Mesendoderm (in vitro differentiated cells): ENCODE measurements at places on chromosomes 1 and 21.

GRCh38 chr1:17742583-17742982 lies 12.6 kb upstream of the ACTL8 start:
- no peaks in the 10 kb centered on the region for H3K4me1 ChIP-seq
- no peaks in the 10 kb centered on the region for H3K36me3 ChIP-seq
- DNase-seq = no peak
- no peak overlapping the region for H3K4me3 ChIP-seq

GRCh38 chr1:22043198-22043769 lies 9.2 kb upstream of the CDC42 start:
- H3K27me3 ChIP-seq = no peaks in the 10 kb centered on the region
- H3K4me1 ChIP-seq = no peaks in the 10 kb centered on the region
- H3K27ac ChIP-seq = no peak overlapping the region
- no peak overlapping the region for H3K4me3 ChIP-seq
- no peak for DNase-seq

- no peaks in the 10 kb centered on the region for H3K4me1 ChIP-seq
- peaks cover 6% of the 10 kb centered on the region for H3K36me3 ChIP-seq
- DNase-seq = peak; percentile 57
- H3K27me3 ChIP-seq = no peaks in the 10 kb centered on the region
- no peak overlapping the region for H3K27ac ChIP-seq
These were observed 7.1 kb upstream of the CLDN19 start for GRCh38 chr1:42747125-42747524.

DNA sequence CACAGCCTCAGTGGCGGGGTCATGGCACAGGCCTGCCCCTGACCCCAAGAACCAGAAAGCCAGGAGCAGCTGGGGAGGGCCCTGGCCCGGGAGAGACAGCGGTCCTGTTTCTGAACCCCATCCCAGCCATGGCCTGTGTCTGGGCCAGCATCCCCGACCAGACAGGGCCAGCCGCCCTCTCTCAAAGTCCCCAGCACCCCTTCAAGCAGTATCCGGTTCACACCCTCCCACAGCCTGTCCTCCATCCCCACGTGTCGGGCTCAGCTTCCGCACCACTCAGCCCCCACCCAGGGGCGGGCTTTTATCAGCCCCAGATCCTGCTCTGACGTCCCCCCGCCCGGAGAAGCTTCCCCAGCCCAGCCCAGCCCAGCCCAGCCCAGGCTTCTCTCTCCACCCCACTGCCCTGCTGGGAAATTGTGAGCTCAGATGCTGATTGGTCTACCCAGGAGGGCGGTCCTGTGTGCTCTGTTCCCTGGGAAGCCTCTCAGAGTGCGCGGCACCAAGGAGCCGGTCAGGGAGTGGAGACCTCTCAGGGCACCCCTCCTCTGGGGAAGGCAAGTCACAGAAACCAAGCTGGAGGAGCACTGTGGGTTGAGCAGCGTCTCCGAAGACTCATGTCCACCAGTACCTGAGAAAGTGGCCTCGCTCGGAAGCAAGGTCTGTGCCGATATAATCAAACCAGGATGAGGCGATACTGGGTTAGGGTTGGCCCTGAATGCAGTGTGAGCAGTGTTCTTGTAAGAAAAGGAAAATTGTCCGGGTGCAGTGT lies 4.7 kb upstream of the FAAP20 start:
- peaks cover 1% of the 10 kb centered on the region for H3K4me1 ChIP-seq
- H3K4me3 ChIP-seq = peak overlapping the region; percentile 37
- H3K36me3 ChIP-seq = no peaks in the 10 kb centered on the region
- H3K27me3 ChIP-seq = no peaks in the 10 kb centered on the region
- H3K27ac ChIP-seq = no peak overlapping the region
- peak; percentile 93 for DNase-seq

DNA sequence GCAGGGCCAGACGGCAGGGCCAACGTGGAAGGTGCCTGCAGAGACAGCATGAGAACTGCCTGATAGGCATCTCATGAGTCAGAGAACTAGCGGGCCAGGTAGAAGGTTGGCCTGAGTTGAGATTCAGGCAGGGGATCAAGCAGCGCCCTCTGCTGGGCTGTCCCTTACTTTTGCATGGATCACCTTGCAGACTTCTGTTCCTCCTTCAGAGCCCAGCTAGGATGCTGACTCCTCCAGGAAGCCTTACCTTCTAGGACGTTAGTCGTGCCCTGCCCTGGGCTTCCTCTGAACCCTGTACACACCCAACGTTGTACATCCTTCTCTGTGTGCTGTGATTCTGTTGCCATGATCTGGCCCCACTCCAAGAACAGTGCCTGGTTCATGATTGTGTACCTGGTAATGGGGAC lies 231.3 kb upstream of the VAMP3 start:
- no peak overlapping the region for H3K27ac ChIP-seq
- H3K4me1 ChIP-seq = peaks cover 8% of the 10 kb centered on the region
- peak; percentile 95 for DNase-seq
- no peaks in the 10 kb centered on the region for H3K36me3 ChIP-seq

- no peak overlapping the region for H3K4me3 ChIP-seq
- H3K27ac ChIP-seq = no peak overlapping the region
- no peak for DNase-seq
- H3K36me3 ChIP-seq = peaks cover 3% of the 10 kb centered on the region
These were observed 5.7 kb downstream of the TRIM46 start for GRCh38 chr1:155179112-155180031.

GRCh38 chr1:92980732-92981647 lies 19.7 kb upstream of the DIPK1A start:
- H3K4me1 ChIP-seq = no peaks in the 10 kb centered on the region
- H3K4me3 ChIP-seq = no peak overlapping the region
- no peaks in the 10 kb centered on the region for H3K27me3 ChIP-seq
- DNase-seq = no peak
- no peaks in the 10 kb centered on the region for H3K36me3 ChIP-seq
- H3K27ac ChIP-seq = no peak overlapping the region

DNA sequence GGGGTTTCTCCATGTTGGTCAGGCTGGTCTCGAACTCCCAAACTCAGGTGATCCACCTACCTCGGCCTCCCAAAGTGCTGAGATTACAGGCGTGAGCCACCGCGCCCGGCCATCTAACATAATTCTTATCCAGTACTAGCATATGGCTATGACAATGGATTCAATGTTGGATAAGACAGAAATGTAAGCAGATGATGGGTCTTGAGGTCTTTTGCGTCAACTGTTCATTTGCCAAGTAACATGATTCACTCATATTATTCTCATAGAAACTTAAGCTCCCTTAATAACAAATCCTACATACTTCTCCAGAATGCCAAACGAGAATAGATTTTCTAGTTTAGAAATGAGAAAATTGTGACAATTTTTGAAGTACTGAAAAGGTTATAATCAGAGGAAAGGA lies 170.3 kb downstream of the RGS7 start:
- no peak for DNase-seq
- no peaks in the 10 kb centered on the region for H3K36me3 ChIP-seq
- no peaks in the 10 kb centered on the region for H3K27me3 ChIP-seq
- no peaks in the 10 kb centered on the region for H3K4me1 ChIP-seq
- H3K4me3 ChIP-seq = no peak overlapping the region

DNA sequence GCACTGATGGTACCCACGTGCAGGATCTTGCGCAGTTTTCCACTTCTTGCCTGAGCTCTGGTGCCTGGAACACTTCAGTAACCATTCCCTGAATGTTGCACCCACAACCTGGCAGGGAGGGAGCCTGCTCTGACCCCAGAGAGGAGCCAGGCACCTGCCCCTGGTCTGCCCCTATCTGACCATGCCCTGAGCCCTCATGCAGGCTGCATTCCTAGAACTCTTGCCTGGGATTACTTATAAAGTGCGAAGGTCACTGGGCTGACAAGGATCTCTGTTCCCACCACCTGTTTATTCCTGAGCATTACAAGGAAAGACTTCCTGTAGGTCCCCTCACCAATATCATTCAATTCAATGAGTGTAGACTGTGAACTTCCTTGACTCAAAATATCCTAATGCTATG lies 191.9 kb upstream of the FMN2 start:
- H3K27me3 ChIP-seq = no peaks in the 10 kb centered on the region
- no peak overlapping the region for H3K27ac ChIP-seq
- H3K36me3 ChIP-seq = no peaks in the 10 kb centered on the region
- peak; percentile 27 for DNase-seq

- H3K27me3 ChIP-seq = no peaks in the 10 kb centered on the region
- no peak overlapping the region for H3K27ac ChIP-seq
- no peaks in the 10 kb centered on the region for H3K36me3 ChIP-seq
These were observed 110.4 kb downstream of the NFIA start for GRCh38 chr1:61192663-61193330.

- H3K36me3 ChIP-seq = no peaks in the 10 kb centered on the region
- H3K4me1 ChIP-seq = peaks cover 20% of the 10 kb centered on the region
- no peak overlapping the region for H3K27ac ChIP-seq
These were observed 46.0 kb upstream of the MACF1 start for GRCh38 chr1:39158327-39159086.

- H3K27me3 ChIP-seq = no peaks in the 10 kb centered on the region
- no peaks in the 10 kb centered on the region for H3K4me1 ChIP-seq
- H3K4me3 ChIP-seq = no peak overlapping the region
These were observed 26.0 kb downstream of the RCOR3 start for GRCh38 chr1:211285196-211285595.

DNA sequence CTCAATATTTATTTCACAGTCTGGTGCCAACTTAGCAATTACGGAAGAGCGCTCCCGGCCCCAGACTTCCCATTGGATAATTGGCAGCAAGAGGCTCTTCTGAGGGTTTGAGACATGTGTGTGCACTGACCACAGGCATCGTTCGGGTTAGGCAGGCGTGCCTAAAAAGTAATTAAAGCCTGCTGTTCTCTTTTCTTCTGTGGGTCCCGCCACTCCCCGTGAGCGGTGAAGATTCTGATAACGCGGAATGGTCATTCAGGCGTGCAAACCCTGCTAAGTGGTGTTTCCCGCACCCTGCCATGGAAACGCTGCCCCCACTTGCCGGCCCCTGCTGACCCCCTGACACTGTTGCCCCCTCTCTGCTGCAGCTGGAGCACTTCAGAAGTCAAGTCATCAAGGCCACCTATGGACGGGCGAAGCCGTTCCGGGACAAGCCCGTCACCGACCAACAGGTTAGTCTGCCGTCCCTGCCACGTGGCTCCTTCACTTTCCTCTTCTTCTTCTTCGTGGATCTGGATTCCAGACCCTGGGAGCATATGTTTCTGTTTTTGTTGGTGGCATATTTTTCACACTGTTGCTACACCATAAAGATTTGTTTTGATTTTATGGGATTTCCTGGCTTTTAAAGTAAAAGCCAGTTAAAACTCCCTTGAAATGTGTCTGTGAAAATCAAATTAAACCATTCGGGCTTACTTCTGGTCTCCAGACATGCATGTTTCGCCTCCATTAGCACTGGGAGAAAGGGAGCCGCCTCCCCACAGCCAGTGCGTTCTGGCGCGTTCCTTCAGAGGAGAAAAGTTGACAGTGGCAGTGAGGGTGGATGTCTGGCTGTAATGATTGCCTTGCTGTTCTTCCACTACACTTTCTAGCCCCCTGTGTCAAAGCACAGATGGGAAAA lies 79.9 kb downstream of the FHAD1 start:
- H3K4me3 ChIP-seq = no peak overlapping the region
- H3K4me1 ChIP-seq = no peaks in the 10 kb centered on the region
- no peak for DNase-seq
- H3K36me3 ChIP-seq = no peaks in the 10 kb centered on the region
- H3K27ac ChIP-seq = no peak overlapping the region

DNA sequence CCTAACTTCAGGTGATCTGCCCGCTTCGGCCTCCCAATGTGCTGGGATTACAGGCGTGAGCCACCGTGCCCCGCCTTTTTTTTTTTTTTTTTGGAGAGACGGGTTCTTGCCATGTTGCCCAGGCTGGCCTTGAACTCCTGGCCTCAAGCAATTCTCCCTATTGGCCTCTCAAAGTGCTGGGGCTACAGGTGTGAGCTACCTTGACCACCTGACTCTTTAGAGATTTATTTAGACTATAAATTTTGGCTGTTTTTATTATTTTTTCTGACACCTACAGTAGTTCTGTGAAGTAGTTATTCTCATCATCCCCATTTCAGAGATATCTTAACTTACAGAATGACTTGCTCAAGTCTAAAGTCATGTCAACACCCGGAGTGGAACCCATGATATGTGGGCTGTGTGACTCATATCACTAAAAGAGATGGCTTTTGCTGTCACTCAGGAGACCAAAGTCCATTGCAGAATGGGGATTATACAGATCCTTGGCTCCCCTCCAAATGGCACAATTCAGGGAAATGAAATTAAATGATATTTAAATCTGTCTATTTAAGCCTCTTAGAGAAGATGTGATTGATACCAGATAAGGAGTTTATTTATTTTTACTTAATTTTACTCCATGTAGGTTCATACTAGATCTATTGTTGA lies 93.2 kb downstream of the CTH start:
- no peak overlapping the region for H3K4me3 ChIP-seq
- H3K27me3 ChIP-seq = no peaks in the 10 kb centered on the region
- no peak for DNase-seq
- no peak overlapping the region for H3K27ac ChIP-seq

DNA sequence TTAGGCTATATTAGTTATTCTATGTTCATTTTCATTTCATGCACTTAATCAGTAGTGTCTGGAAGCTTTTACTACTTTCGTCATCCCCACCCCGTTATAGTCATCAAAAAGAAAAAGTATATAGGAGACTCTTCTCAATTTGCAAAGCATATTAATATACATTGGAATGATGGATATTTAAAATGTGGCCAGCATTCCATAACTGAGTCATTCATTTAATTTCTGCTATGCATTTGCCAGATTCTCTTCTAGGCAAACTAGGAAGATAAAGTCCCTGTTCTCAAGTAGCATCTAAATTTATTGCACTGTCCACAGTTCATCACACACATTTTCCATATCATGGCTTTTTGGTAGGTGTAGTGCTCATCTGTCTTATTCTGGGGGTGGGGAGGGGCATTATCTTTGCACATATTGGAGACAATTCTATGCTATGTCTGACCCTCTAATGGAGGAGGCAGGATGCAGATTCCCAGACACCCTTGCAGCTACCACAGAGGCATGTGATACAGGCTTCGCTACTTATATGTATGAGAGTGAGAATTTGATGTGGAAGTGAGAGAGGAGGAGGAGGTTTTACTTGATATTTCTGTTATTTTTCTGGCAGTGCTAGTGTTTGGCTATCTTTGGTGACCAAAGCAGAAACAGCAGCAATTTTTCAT lies 125.8 kb downstream of the CTH start:
- no peaks in the 10 kb centered on the region for H3K36me3 ChIP-seq
- no peak overlapping the region for H3K27ac ChIP-seq
- H3K27me3 ChIP-seq = no peaks in the 10 kb centered on the region
- H3K4me1 ChIP-seq = no peaks in the 10 kb centered on the region
- DNase-seq = no peak

GRCh38 chr1:14866911-14867612 lies 268.6 kb downstream of the KAZN start:
- H3K27me3 ChIP-seq = no peaks in the 10 kb centered on the region
- no peak overlapping the region for H3K4me3 ChIP-seq
- H3K36me3 ChIP-seq = no peaks in the 10 kb centered on the region
- H3K4me1 ChIP-seq = peaks cover 2% of the 10 kb centered on the region
- no peak overlapping the region for H3K27ac ChIP-seq

GRCh38 chr1:198903203-198903602 lies 264.4 kb downstream of the PTPRC start:
- no peak overlapping the region for H3K4me3 ChIP-seq
- no peaks in the 10 kb centered on the region for H3K4me1 ChIP-seq
- H3K27ac ChIP-seq = no peak overlapping the region
- H3K27me3 ChIP-seq = no peaks in the 10 kb centered on the region
- DNase-seq = peak; percentile 54
